ENCODE measurements at places on chromosomes 2 and 18. TPM values are rescaled to one million over a fixed set of nuclear protein-coding genes. Genes with fewer than 3 reads are reported as not detected.

The MYO1B gene
- total RNA-seq, result 17.9 TPM

The ZSWIM2 gene
- not detected for total RNA-seq

The HOXD3 gene
- 7.6 TPM for total RNA-seq

The MSTN gene
- total RNA-seq, result not detected

The GPR39 gene
- 85.3 TPM for total RNA-seq

The AGXT gene
- not detected for total RNA-seq

The HNMT gene
- 36.3 TPM for total RNA-seq

The SPDYA gene
- total RNA-seq, result 1.00 TPM

The ABCA12 gene
- total RNA-seq, result not detected

The GRHL1 gene
- total RNA-seq, result 0.55 TPM

The AMER3 gene
- total RNA-seq, result not detected

The AQP12A gene
- not detected for total RNA-seq

The LAPTM4A gene
- 122 TPM for total RNA-seq

The HSBP1L1 gene
- 48.4 TPM for total RNA-seq

The ANKRD30BL gene
- total RNA-seq, result not detected

The FN1 gene
- total RNA-seq, result 686 TPM
